ENCODE measurements at places on chromosomes 5 and 9.

- no peak for DNase-seq
These were observed 1.3 kb upstream of the LPCAT1 start for GRCh38 chr5:1524799-1525623.

DNA sequence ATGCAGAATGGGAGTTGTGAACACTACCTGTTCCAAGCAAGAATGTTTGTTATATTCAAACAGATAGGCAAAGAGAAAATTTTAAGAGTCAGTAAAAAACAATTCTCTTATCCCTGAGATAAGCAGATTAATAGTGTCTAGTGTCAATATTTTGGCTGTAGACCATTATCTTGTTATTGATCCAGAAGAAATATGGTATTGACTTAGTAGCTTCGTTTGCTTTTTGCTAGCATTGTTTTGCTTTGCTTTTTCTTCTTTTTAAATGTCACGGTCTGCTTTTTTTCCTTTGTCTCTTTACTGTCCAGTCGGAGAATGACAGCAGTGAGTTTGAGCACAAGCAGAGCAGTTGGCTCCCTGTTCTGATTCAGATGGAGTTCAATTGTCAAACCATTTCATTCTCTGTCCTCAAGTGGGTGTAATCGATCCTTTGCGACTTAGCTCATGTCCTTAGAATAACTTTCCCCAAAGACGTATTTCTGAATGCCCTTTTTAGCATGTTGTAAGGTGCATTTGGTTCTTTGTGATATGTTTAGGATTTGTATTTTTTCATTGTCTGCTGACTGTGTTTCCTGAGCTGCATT lies 29.3 kb downstream of the FUBP3 start:
- DNase-seq: no peak

- DNase-seq: no peak
These were observed 79.1 kb upstream of the LMX1B start for GRCh38 chr9:126534431-126535186.

GRCh38 chr9:21081999-21082398 lies 4.3 kb upstream of the IFNB1 start:
- DNase-seq: no peak

- DNase-seq: no peak
These were observed 57.2 kb upstream of the PPARGC1B start for GRCh38 chr5:149672701-149673476.

GRCh38 chr9:83622939-83623678 lies at the start of gene IDNK:
Gene IDNK, plus strand, starts transcription at chr9:83623143. Its CDS starts 29 bp downstream, at chr9:83623172.
- no peak for DNase-seq

DNA sequence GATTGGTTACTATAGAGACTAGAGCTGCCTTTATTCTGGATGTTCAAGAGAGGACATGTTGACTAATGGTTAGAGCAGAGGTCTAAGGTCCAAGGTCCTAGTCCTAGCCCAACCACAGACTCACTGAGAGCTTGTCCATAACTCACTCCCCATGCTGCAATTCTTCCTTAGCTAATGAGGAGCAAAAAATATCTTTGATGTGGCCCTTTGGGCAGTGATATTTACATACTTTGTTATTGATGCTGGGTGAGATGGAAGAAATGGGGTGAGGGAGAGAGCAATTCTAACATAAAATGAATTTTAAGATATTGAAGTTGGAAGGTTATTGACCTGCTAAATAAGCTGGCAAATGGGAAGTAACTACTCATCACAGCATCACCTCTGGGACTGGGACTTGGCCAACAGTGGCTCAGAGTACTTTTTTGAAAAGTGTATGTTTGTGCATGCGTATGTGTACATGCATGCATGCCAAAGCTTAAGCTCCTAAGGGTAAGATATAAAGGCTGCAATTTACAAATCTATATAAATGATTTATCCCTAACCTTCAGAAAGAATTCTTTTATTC lies 58.0 kb upstream of the ANKRD55 start:
- no peak for DNase-seq

DNA sequence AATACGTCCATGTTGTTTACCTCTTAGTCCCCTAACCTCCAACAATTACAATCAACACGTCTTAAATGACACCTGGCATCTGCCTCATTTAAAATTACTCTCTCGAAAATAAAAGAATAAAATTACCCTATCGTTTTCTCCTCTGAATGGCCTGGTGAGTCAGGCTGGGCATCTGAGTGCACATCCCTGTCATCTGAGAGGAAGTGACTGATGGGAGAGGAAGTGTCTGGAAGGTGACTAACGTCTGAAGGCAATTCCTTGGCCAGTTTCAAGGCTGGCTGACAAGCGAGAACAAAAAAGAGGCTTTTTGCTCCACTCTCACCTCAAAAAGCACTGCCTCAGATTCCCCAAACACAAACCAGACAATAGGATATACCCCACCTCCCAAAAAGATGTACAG lies 57.7 kb downstream of the MAPKAP1 start:
- no peak for DNase-seq

DNA sequence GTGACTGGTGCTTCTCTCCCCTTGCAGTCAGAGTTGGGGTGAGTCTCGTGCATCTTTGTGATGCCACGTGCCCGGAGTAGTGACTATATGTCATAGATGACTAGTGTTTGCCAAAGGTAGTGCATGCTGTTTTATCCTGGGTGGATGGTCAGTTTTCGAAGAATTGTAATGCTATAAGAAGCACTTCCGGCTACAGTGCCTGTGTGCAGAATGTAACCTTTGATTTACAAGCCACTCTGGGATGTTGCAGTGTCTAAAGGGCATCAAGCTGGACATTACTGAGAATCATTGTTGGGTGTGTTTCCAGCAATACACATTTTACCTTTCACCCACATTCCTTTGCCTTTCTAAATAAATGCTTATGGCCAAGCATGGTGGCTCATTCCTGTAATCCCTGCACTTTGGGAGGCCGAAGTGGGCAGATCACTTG lies 16.7 kb downstream of the MVB12B start:
- no peak for DNase-seq

DNA sequence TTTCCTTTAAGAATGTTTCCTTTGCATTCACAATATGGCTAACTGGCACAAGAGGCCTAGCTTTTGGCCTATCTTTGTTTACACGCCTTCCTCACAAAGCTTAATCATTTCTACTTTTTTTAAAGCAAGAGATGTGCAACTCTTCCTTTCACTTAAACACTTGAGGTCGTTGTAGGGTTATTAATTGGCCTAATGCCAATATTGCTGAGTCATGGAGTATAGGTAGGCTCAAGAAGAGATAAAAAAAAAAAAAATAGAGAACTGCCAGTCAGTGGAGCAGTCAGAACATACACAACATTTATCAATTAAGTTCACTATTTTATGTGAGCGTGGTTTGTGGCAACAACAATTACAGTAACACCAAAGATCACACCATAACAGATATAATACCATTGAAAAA lies 5.9 kb downstream of the FKBP15 start:
- DNase-seq: no peak

GRCh38 chr5:178590141-178590923 lies at the start of gene COL23A1:
Gene COL23A1, minus strand, starts transcription at chr5:178590393.
- no peak for DNase-seq

DNA sequence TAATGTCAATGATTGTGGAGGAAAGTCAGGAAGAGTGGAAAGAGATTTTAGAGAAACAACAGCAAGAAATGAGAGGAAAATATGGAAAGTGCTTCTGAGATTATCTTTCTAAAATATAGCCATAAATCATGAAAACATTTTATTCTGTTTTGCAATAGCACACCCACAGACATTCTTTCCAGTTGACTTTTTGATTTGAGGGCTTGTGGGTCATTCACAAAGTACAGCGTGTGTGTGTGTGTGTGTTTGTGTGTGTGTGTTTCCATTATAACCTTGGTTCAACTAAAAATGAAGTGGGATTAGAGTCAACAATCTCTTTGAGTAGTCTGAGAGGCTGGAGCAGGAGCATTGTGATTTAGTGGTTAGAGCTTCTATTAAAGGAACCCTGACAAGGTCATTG lies 116.6 kb upstream of the GAS1 start:
- peak; percentile 74 for DNase-seq

DNA sequence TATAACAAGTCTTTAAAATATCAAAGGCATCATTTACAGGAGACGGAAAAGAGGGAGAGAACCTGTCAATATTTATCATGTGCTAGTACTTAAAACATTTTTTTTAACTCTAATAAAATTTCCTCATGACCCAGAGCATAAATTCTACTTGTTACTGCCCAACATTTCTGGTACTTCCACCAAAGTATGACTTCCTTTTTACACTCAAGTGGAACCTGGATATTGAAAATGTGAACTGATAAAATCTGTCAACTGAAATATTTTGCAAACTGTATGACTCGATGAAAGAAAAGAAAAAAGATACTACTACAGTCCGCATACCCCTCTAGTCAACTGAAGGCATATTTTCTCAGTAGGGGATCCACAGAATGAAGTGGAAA lies 37.1 kb downstream of the FAM13B start:
- no peak for DNase-seq

DNA sequence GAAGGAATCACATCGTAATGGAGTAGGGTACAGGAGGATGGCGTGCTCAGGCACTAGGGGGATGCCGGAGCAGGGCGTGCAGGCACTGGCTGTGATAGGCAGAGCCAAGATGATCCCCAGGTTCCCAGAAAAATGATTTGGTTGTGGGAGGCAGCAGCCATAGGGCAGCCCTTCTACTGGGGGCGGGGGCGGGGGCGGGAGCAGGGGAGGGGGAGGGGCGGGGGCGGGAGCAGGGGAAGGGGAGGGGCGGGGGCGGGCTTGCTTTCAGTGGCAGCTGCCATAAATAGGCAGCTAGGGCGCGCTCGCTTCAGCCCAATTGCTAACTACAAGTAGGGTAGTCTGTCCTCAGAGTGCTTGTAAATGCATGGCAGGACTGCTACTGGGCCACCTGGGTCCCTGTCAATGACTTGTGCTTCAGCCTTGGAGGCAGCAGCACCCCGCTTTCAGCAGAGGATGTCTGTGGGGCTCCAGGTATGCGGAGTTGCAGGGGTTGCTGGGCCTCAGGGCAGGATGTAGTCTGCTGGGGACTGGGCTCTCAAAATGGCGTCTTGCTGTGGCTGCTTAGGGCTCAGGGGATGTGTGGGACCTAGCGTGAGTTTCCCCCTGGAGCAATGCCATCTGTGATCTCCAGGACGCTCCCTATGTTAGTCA lies 354.3 kb downstream of the RAB3C start:
- no peak for DNase-seq

GRCh38 chr9:115013998-115014397 lies 83.6 kb upstream of the TNFSF8 start:
- peak; percentile 60 for DNase-seq

GRCh38 chr9:116592970-116593369 lies 94.1 kb upstream of the TRIM32 start:
- no peak for DNase-seq

DNA sequence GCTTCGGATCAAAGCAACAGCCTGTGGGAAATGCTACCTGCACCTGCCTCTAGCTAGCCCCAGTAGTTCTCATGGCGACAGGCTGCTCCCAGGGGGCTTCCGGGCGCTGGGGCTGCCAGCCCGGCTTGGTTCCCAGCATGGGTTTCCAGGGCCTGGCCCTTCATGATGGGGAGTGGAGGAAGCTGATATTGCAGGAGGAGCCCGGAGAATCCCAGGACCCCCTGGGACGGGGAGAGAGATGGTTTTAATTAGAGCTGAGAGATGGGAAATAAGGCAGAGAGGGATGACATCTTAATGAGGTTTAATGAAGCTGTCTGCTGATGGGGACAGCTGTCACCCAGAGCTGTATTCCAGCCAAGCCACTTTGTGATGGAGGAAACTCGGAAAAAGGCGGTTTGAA lies 78.6 kb downstream of the CFAP77 start:
- DNase-seq: no peak

Data from fibroblast of skin of left quadriceps (primary cell).